MCF 10A (cell line): ENCODE measurements at places on chromosomes 16 and 17. TPM values are rescaled to one million over a fixed set of nuclear protein-coding genes. Genes with fewer than 3 reads are reported as not detected.
A peak's percentile ranks its signal among the peaks of the same experiment; 100 is the strongest.

Gene PYDC1
- not detected in 2 replicates for total RNA-seq

Gene KRTAP4-4
- total RNA-seq, result not detected in 2 replicates

Gene FNDC8
- not detected in 2 replicates for total RNA-seq

Gene PPP1R27
- 0.29 TPM in 1 of 2 replicates, not detected in the other for total RNA-seq

Gene PRSS21
- total RNA-seq, result 16.4 TPM in 2 replicates

Gene CX3CL1
- not detected in 2 replicates for total RNA-seq

Gene ZC3H7A
- 66.9 and 74.1 TPM in 2 replicates for total RNA-seq

Gene KRTAP9-1
- total RNA-seq, result not detected in 2 replicates

- no peak for DNase-seq
These were observed 723 bp downstream of the TMEM186 start for GRCh38 chr16:8796469-8797363.

- DNase-seq, result no peak
These were observed 40.2 kb upstream of the PLCG2 start for GRCh38 chr16:81738783-81739496.

- no peak for DNase-seq
These were observed 53.7 kb downstream of the IQCK start for GRCh38 chr16:19771796-19772195.

- no peak for DNase-seq
These were observed 789 bp downstream of the CSNK1D start for GRCh38 chr17:82272495-82273326.

DNA sequence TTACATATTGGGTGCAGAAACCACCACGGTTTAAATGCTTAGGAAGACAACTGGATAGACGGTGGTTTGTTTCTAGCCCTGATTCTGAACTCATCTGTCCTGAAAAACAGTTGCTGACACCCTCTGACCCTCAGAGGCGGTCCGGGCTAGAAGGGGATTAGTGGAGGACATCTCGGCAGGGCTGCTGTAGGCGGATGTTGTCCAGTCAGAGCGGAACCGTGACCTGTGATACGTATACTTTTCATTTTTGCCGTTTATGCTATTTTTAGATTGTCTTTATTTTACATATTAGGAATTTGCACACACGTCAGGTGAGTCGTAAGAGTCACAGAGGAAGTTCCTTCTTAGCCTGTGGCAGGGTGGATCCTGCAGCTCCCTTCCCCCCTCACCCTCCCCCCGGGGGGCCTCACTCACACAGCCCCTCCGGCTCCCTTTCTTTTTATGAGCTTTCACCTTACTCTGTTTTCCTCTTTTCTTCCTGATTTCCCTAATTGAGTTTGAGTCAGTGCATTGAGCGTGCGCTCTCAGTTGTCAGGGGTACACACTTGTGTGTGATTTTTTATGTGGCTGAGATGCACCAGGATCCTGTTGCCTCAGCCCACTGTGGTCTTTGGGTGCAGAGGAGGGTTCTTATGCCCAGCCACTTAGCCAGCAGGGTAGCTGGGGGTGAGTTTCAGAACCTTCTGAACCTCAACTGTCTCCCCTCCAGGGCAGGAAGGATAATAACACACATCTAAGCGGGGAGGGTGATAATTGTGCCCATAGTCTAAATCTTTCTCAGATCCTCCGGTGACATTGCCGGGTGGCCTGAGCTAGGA lies 211.1 kb upstream of the CHMP6 start:
- DNase-seq, result no peak

DNA sequence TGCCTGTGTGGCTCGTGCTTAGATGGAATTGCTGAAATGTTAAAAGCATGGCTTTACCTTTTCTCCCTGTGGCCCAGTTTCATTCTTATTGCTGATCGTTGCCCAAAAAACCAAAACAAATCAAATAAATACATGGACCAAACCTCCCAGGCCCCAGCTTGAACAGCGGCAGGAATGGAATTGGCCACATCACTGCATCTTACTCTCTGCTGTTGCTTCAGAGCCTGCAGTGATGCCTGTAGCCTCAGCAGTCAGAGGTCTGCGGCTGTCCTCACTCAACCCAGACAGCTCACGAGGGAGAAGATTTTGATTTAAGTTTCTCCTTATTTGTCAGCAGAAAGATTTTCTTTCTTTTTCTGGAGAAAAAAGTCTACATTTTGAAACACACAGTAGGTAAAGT lies 91.5 kb downstream of the NPIPB11 start:
- DNase-seq, result no peak

- DNase-seq, result no peak
These were observed 482 bp upstream of the SLC16A3 start for GRCh38 chr17:82228278-82228841.

DNA sequence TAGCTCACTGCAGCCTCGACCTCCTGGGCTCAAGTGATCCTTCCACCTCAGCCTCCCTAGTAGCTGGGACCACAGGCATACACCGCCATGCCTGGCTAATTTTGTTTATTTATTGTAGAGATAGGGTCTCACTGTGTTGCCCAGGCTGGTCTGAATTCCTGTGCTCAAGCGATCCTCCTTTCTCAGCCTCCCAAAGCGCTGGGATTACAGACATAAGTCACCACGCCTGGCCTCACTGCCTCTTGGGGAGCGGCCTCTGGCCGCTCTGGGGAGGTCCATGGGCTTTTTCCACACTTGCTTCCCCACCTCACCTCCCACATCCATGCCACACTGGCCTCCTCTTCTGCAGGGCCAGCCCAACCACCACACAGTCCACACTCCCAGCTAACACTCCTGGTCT lies 18.3 kb upstream of the ADGRG3 start:
- no peak for DNase-seq

DNA sequence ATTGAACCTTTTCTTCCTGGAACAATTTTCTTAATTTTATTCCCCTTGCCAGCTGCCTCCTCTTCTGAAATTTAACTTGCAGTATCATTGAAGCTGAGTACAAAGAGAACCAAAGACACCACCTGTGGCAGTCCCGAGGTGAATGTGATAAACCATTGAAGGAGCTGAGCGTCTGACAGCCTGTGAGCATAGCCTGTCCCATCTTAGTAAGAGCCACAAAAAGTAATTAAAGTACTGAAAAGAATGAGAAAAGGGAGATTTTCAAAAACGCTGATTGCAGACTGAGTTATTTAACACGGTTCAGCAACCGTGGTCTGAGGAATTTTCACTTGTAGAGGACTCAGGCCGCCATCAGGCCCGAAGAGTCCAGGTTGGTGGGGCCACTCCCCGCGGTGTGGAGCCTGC lies 27.2 kb upstream of the ST6GALNAC1 start:
- DNase-seq, result no peak

- no peak for DNase-seq
These were observed at the start of gene GSG1L for GRCh38 chr16:28063591-28064061. TSS of gene GSG1L (minus strand) at chr16:28063714. CDS start at chr16:28063424, 290 bp downstream.

DNA sequence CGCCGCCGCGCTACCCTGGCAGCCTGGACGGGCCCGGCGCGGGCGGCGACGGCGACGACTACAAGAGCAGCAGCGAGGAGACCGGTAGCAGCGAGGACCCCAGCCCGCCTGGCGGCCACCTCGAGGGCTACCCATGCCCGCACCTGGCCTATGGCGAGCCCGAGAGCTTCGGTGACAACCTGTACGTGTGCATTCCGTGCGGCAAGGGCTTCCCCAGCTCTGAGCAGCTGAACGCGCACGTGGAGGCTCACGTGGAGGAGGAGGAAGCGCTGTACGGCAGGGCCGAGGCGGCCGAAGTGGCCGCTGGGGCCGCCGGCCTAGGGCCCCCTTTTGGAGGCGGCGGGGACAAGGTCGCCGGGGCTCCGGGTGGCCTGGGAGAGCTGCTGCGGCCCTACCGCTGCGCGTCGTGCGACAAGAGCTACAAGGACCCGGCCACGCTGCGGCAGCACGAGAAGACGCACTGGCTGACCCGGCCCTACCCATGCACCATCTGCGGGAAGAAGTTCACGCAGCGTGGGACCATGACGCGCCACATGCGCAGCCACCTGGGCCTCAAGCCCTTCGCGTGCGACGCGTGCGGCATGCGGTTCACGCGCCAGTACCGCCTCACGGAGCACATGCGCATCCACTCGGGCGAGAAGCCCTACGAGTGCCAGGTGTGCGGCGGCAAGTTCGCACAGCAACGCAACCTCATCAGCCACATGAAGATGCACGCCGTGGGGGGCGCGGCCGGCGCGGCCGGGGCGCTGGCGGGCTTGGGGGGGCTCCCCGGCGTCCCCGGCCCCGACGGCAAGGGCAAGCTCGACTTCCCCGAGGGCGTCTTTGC lies 3.1 kb downstream of the HIC1 start:
- no peak for DNase-seq

GRCh38 chr16:70467113-70467512 lies 12.7 kb downstream of the FCSK start:
- no peak for DNase-seq

DNA sequence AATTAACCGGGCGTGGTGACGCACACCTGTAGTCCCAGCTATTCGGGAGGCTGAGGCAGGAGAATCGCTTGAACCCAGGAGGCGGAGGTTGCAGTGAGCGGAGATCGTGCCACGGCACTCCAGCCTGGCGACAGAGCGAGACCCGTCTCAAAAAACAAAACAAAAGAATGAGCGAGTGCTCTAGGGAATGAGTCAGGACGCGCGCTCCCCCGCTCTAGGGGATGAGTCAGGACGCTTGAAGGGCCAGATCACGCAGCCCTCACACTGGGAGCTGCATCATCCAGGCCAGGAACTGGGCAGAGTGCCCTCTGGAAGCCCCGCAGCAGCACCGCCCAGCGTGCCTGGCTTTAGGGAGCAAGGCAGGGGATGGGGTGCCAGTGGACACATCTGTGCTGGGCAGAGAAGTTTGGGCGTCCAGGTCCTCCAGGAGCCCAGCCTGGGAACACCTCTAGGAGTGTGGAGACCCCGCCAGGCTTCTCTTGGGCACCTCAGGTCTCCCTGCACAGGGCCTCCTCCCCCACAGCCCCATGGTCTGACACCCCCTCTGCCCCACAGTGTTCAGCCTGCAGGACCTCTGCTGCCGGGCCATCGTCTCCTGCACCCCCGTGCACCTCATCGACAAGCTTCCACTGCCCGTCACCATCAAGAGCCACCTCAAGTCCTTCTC lies 3.9 kb upstream of the WFIKKN1 start:
- peak; percentile 98 for DNase-seq

DNA sequence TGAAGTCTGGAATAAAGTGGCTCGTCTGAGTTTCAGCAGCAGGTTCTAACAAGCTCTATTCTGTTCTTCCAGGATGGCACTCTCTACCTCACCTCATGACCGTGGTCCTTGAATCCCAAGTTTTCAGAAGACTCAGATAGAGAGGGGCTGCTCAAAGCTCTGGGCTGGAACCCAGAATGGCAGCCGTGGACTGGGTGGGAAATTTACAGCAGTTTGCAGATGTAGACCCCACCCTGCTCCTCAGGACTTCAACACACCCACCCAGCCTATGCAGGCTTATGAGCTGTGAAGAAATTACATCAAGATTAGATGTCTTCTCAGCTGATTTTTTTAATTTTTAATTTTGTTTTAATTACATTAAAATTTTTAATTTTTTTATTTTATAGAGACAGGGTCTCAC lies 59.4 kb downstream of the METRNL start:
- no peak for DNase-seq

DNA sequence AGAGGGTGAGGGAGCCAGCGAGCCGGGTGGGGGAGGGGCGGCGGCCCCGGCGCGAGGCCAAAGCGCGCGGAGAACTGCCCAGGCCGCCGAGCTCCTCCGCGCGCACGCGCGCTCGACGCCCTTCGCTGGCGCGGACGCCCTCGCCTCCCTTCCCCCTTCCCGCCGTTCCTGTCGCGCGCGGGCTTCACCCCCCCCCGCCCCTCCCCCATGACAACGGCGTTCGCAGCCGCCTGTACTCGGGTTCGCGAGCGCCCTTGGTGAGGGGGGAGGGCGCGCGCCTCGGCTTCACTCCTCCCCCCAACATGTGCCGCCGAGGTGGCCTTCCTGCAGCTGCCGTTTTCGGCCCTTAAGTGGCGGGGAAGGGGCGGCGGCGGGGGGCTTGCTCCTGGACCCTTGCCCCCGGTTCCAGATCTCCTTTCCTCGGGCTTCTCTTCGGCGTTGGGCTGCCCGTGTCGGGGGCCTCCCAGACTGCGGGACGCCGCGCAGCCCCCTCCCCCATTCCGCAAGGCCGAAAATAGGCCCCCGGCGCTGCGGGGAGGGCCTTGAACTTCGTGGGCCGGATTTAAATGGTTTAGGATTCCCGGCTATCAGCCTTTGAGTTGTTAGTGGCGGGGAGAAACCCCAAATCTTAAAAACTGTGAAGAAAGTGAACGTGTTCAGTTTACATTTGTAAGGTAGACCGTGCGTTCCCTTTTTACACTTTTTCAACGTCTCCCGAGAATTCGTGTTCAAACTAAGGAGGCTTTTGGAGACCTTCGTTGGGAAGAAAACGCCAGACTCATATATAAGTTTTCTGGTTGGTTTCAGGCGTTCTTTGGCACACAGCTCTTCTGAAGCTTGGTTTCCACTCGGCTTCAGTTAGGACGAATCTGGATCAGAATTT lies 653 bp downstream of the SRRM2 start:
- peak; percentile 74 for DNase-seq

DNA sequence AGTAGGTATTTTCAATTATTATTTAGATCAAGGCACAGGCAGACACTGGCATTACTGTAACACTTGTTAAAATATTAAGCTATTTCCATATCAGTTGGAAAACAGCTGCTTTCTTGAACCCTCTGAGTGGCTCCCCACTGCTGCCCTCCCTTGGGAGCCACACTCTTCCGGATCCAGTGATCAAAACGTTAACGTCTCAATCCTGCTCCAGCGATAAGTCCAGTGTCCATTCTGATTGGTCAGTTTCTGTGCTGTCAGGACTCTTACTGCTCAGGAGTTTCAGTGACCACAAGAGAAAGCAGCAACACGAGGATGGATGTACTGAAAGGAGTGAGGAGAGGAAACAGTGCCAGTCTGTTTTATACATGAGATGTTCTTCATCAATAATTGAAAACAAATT lies 13.8 kb upstream of the ZKSCAN2 start:
- no peak for DNase-seq

DNA sequence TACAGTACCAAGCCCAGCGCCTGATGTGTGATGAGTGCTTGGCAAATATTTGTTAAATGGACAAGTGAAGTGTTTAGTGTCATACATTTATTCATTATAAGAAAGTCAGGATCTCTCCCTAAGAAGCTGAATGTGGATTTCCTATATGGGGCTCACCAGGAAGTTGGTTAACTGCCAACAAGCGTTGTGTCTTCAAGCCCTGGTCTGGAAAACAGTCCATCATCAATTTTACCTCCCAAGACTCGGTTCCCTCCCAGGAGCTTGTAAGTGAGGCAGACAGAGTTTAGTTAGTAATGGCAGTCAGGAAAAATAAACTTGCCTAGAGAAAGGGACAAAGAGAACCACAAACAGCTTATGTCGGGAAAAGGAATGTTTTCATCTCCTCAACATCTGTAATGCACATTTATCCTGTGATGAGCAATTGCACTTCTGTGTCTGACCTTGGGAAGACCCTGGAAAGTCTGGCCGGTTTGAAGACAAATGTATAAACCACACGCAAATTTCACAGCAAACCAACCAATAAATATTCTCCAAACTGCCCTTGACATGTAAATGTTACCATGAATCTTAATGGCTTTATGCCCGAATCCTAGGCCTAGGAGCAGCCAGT lies 28.3 kb downstream of the C16orf95 start:
- DNase-seq, result no peak
